Neural progenitor cell (in vitro differentiated cells): ENCODE measurements at places on chromosomes 1 and 21. TPM values are rescaled to one million over a fixed set of nuclear protein-coding genes. Genes with fewer than 3 reads are reported as not detected.

- no peaks in the 10 kb centered on the region for H3K27me3 ChIP-seq
- no peaks in the 10 kb centered on the region for H3K4me1 ChIP-seq
- no peak for DNase-seq
- no peak overlapping the region for H3K4me3 ChIP-seq
- no peaks in the 10 kb centered on the region for H3K36me3 ChIP-seq
- H3K27ac ChIP-seq, result no peak overlapping the region
Observed at GRCh38 chr1:172674831-172675613, 16.1 kb downstream of the FASLG start.

GRCh38 chr21:26810676-26811415, 34.4 kb downstream of the ADAMTS1 start:
- no peaks in the 10 kb centered on the region for H3K4me1 ChIP-seq
- H3K4me3 ChIP-seq, result no peak overlapping the region
- DNase-seq, result no peak
- no peak overlapping the region for H3K27ac ChIP-seq

GRCh38 chr21:25062061-25062460, 545.2 kb downstream of the MRPL39 start:
- H3K4me1 ChIP-seq, result no peaks in the 10 kb centered on the region
- H3K27ac ChIP-seq, result no peak overlapping the region
- H3K36me3 ChIP-seq, result no peaks in the 10 kb centered on the region
- H3K4me3 ChIP-seq, result no peak overlapping the region

GRCh38 chr1:53640701-53641075, 98.3 kb downstream of the GLIS1 start:
- no peak overlapping the region for H3K4me3 ChIP-seq
- DNase-seq, result no peak
- H3K36me3 ChIP-seq, result no peaks in the 10 kb centered on the region
- no peak overlapping the region for H3K27ac ChIP-seq

DNA sequence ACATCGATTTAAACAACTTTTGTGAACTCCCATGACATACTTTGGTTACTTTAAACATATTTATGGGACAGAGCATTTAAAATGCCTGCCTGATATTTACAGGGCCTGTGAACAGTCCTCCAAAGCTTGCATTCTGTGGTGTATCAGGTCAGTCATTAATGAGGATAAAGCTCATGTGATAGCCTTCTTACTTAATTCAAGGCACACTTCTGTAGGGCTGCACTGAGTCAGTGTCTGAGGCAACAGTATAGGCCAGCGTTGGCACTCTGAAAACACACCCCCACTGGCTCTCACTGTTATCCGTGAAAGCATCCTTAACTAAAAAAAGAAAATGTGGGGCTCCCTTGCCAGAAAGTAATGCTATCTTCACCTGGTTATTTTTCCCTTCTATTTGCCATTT, 200.0 kb downstream of the NFIA start:
- H3K27me3 ChIP-seq, result no peaks in the 10 kb centered on the region
- no peak overlapping the region for H3K4me3 ChIP-seq
- no peak for DNase-seq
- no peaks in the 10 kb centered on the region for H3K36me3 ChIP-seq
- peaks cover 35% of the 10 kb centered on the region for H3K4me1 ChIP-seq

DNA sequence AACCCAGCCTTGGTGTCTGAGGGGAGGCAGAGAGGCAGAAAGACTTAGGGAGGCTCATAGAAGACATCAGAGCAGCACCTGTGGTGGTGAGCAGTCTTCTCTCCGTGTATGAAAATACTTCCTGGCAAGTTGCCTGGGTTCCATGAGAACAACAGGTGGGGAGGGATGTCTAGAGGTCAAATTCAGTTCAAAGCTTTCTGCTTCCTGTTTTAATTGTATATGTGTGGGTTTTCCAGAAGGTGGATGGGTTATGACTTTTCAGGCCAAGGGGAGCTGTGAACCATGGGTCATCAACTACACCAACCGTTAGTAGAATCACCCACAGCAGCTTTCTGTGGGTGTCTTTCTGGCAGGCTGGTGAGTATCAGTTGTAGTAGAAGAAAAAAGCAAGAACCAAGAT, 4.1 kb upstream of the FCRL2 start:
- H3K4me3 ChIP-seq, result no peak overlapping the region
- no peak for DNase-seq
- H3K36me3 ChIP-seq, result no peaks in the 10 kb centered on the region
- no peaks in the 10 kb centered on the region for H3K4me1 ChIP-seq

- no peak for DNase-seq
- H3K36me3 ChIP-seq, result no peaks in the 10 kb centered on the region
- no peaks in the 10 kb centered on the region for H3K4me1 ChIP-seq
- no peaks in the 10 kb centered on the region for H3K27me3 ChIP-seq
- H3K4me3 ChIP-seq, result no peak overlapping the region
- H3K27ac ChIP-seq, result no peak overlapping the region
Observed at GRCh38 chr1:86288586-86289147, 107.5 kb downstream of the ODF2L start.

- no peaks in the 10 kb centered on the region for H3K36me3 ChIP-seq
- no peak overlapping the region for H3K27ac ChIP-seq
- peaks cover 8% of the 10 kb centered on the region for H3K27me3 ChIP-seq
- H3K4me3 ChIP-seq, result no peak overlapping the region
- DNase-seq, result no peak
- H3K4me1 ChIP-seq, result peaks cover 24% of the 10 kb centered on the region
Observed at GRCh38 chr1:10208537-10208936, 1.8 kb upstream of the KIF1B start.

- H3K4me3 ChIP-seq, result no peak overlapping the region
- H3K27ac ChIP-seq, result no peak overlapping the region
- H3K4me1 ChIP-seq, result peaks cover 24% of the 10 kb centered on the region
- DNase-seq, result no peak
Observed at GRCh38 chr1:13733711-13734110, 33.7 kb downstream of the PRDM2 start.

GRCh38 chr1:59688976-59689375, 125.8 kb upstream of the HOOK1 start:
- peaks cover 18% of the 10 kb centered on the region for H3K4me1 ChIP-seq

- no peaks in the 10 kb centered on the region for H3K27me3 ChIP-seq
- DNase-seq, result no peak
- no peaks in the 10 kb centered on the region for H3K36me3 ChIP-seq
- no peak overlapping the region for H3K27ac ChIP-seq
Observed at GRCh38 chr1:15322648-15323350, 75.8 kb downstream of the FHAD1 start.

GRCh38 chr1:152189657-152190442, 30.8 kb upstream of the RPTN start:
- H3K27me3 ChIP-seq, result no peaks in the 10 kb centered on the region
- no peak overlapping the region for H3K27ac ChIP-seq
- H3K4me3 ChIP-seq, result no peak overlapping the region
- H3K36me3 ChIP-seq, result no peaks in the 10 kb centered on the region

DNA sequence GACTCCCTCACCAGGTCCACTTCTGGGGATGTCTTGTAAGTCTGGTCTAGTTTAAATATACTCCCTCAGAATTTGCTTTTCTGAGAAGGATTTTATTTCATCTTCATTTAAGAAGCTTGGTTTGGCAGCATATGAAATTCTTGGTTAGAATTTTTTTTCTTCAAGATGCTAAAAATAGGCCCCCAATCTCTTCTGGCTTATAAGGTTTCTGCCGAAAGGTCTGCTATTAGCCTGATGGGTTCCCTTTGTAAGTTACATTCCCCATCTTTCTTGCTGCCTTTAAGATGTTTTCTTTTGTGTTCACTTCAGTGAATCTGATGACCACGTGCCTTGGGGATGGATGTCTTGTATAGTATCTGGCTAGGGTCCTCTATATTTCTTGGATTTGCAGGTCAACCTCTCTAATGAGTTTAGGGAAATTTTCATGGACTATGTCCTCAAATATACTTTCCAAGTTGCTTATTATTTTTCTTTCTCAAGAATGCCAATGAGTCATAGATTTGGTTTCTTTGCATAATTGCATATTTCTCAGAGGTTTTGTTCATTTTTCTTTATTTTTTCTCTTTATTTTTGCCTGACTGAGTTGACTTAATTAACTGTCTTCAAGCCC, 19.4 kb downstream of the TCP10L start:
- H3K36me3 ChIP-seq, result no peaks in the 10 kb centered on the region
- no peak overlapping the region for H3K4me3 ChIP-seq
- H3K27me3 ChIP-seq, result peaks cover 11% of the 10 kb centered on the region
- H3K4me1 ChIP-seq, result peaks cover 12% of the 10 kb centered on the region
- DNase-seq, result no peak

- no peaks in the 10 kb centered on the region for H3K36me3 ChIP-seq
- DNase-seq, result no peak
- H3K27me3 ChIP-seq, result no peaks in the 10 kb centered on the region
- H3K27ac ChIP-seq, result no peak overlapping the region
- H3K4me3 ChIP-seq, result no peak overlapping the region
Observed at GRCh38 chr1:70459496-70460225, 48.6 kb downstream of the CTH start.

DNA sequence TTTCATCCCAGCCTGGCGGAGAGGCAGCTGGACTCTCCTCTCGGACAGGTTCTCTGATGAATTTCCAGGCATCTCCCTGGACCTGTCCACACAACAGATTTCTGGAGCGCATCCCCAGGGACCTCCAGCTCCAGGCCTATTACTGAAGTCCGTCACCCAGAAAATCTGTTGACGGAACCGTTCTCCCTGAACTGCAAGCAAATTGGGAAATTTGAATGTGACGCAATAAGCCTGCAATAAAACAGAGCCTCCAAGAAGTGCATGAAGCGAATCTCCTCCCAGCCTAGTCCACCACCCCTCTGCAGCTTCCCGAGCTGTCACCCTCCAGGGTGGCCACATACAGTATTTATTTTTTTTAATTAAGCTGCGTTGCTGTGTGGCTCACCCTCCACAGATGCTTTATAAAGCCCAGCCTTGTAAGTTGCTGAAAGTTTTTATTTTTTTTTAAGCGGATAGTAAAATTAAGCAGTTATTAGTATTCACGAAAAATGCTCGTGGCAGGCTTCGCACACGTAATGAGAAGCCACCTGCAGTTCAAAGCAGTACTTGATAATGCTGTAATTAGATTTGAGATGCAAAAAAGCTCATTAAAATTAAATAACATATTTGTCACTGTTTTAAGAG, 173.3 kb downstream of the CAMTA1 start:
- peaks cover 38% of the 10 kb centered on the region for H3K4me1 ChIP-seq
- no peak overlapping the region for H3K4me3 ChIP-seq
- DNase-seq, result no peak
- H3K27me3 ChIP-seq, result no peaks in the 10 kb centered on the region
- H3K27ac ChIP-seq, result no peak overlapping the region
- no peaks in the 10 kb centered on the region for H3K36me3 ChIP-seq

GRCh38 chr1:147472966-147473732, 68.2 kb upstream of the BCL9 start:
- H3K27ac ChIP-seq, result no peak overlapping the region
- no peaks in the 10 kb centered on the region for H3K27me3 ChIP-seq
- H3K4me3 ChIP-seq, result no peak overlapping the region
- DNase-seq, result no peak

RNPC3 gene
- total RNA-seq, result 35.1 and 46.8 TPM in 2 replicates

CD247 gene
- 1.3 and 1.5 TPM in 2 replicates for total RNA-seq

C4BPB gene
- total RNA-seq, result not detected in 2 replicates

RLF gene
- total RNA-seq, result 48.4 and 72.7 TPM in 2 replicates

ANGPTL3 gene
- total RNA-seq, result not detected in 2 replicates

GNAT2 gene
- total RNA-seq, result 0.25 TPM in 1 of 2 replicates, not detected in the other

POU3F1 gene
- 16.5 and 44.6 TPM in 2 replicates for total RNA-seq

EPHA10 gene
- total RNA-seq, result 0.53 TPM in 1 of 2 replicates, not detected in the other
